ENCODE measurements at places on chromosomes 13 and 19.

DNA sequence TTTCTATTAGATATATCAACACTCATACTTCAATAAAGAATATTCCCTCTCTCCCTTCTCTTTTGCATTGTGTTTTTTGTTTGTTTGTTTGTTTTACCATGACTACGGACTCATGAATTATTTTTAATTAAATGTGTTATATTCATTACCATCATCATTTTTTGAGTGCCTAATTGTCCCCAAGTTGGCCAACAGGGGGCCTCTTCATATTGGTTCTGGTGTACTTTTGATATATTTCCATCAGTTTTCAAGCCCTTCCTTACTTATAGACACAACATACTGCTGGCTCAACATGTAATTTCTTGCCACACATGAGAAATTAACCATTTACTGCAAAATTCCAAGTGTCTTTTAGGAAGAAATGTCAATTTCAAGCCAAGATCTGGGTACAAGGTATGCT is 54.5 kb upstream of the GPC6 start:
- no peak for DNase-seq

DNA sequence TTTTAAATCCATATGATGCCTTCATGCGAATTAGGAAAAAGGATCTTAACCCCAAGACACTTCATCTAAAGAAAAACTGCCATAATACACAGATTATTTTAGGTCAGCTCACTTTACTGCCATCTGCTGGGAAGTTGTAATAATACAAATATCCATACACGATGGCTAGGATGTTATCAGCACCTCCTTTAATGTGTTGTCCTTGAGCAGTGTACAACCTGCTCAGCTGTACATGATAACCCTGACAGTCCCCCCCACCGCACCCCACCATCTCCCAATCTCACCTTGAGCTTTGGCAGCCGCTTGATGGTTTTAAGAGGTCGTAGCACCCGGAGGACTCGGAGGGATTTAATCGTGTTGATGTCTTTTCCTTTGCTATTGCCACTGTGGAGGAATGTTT is 112.2 kb downstream of the IER2 start:
- no peak for DNase-seq

- no peak for DNase-seq
Observed at GRCh38 chr19:2475018-2475701, 767 bp upstream of the GADD45B start.

- no peak for DNase-seq
Observed at GRCh38 chr13:26503826-26504594, 53.5 kb upstream of the WASF3 start.

- DNase-seq, result no peak
Observed at GRCh38 chr19:51503286-51503817, 1.8 kb upstream of the SIGLEC12 start.

DNA sequence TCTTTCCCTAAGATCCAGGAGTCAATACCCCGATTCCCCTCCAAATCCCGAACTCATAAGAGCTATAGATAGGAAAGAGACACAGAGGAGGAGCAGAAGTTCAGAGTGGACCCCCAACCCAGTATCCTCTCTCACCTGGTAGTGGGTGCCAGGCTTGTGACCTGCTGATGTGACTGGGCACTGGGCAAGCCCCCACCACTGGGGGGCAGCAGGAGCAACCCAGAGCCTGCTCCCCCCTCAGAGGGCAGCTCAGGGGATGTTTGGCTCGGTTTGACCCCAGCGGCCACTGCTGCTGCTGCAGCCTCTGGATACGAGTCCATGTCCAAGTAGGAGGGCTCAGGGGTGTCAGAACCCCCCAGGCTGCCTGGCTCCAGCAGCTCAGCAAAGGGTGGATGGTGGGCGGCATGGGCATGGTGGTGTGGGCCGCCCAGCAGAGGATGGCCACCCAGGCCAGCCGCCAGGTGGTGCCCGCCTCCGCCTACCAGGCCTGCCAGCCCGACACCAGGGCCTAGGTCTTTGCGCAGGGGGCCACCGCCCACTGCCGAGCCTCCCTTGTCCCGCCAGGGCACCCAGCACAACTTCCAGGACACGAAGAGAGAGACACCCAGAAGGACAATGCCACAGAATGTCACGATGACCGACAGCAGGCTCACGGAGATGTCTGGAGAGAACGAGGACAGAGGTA is 7.4 kb downstream of the SYT3 start:
- no peak for DNase-seq

DNA sequence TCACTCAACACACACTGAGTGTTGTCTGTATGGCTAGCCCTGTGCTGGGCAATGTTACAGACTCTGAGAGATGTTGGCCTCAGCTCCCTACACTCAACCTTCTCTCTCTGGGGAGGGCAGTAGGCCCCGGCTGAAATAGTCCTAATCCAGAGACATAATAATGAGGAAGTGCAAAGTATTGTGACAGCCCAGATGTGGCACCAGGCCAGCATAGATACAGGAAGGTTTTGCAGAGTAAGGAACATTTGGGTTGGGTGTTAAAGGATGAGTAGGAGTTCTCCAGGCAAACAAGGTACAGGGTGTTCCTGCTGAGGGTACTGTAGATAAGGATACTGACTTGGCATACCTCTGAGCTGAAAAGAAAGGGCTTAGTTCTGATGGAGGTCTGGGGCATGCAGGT is 2.4 kb downstream of the LIN7B start:
- DNase-seq, result no peak

DNA sequence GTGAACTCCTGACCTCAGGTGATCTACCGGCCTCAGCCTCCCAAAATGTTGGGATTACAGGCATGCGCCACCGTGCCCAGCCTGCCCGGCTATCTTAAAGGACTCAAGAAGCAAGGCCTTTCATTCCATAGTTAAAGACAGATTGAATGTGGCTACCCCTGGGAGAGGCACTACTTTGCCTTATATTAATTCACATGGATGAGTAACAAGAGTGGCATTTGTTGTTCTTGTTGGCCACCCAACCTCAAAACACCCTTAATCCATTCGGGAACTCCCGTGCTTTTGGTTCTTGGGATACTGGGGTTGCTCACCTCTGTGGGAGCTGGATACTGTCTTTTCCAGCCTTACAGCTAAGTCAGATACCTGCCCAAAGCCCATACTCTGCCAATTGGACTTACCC is 34.4 kb upstream of the ABCC4 start:
- DNase-seq, result no peak
